Neuronal stem cell (in vitro differentiated cells): ENCODE measurements at places on chromosomes 7 and 10.
A peak's percentile ranks its signal among the peaks of the same experiment; 100 is the strongest.

DNA sequence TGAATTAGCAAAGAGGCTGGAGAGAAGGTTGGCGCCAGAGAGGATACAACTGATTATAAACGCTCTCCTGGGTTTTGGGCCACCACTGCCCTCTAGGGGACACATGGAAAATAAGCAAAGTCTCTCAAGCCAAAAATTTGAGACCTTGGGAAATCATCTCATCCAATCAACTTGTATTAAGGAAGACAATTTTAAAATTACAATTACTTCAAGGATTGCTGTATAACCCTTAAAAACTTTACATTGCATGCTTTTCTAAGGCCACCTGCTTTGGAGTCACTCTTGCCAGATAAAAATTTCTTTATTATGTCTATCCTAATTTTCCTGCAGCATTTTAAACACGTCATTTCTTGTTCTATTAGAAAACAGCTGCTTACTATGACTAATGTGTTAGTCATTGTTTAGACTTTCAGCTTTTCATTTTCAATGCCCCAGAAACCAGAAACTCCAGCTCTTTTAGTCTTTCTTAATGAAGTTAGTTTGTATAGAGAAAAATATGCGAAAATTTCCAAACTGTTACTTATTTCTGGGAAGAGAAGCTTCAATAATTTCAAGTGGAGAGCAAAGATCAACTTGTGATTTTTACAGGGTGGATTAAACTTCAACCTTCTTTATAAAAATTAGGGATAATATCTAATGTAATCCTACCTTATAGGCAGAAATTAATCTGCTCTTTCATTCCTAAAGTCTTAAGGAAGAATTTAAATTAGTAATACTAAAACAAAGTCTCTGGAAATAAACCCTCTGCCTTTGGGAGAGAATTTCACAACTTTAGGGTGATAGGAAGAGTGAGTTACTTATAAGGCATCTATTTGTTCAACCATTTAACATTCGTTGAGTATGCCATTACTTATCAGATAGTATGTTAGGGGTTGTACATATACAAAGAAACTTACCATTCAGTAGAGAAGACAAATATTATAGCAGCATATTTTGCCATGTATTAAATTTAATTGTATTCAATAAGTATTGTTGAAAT is 20.6 kb upstream of the RHOBTB1 start:
- no peaks in the 10 kb centered on the region for H3K4me1 ChIP-seq
- H3K27me3 ChIP-seq = no peaks in the 10 kb centered on the region
- H3K36me3 ChIP-seq = no peaks in the 10 kb centered on the region

- H3K27me3 ChIP-seq = no peaks in the 10 kb centered on the region
- peaks cover 4% of the 10 kb centered on the region for H3K4me1 ChIP-seq
- no peaks in the 10 kb centered on the region for H3K36me3 ChIP-seq
- no peak for DNase-seq
- no peak overlapping the region for H3K27ac ChIP-seq
Observed at GRCh38 chr7:15757041-15758000, 70.8 kb upstream of the MEOX2 start.

DNA sequence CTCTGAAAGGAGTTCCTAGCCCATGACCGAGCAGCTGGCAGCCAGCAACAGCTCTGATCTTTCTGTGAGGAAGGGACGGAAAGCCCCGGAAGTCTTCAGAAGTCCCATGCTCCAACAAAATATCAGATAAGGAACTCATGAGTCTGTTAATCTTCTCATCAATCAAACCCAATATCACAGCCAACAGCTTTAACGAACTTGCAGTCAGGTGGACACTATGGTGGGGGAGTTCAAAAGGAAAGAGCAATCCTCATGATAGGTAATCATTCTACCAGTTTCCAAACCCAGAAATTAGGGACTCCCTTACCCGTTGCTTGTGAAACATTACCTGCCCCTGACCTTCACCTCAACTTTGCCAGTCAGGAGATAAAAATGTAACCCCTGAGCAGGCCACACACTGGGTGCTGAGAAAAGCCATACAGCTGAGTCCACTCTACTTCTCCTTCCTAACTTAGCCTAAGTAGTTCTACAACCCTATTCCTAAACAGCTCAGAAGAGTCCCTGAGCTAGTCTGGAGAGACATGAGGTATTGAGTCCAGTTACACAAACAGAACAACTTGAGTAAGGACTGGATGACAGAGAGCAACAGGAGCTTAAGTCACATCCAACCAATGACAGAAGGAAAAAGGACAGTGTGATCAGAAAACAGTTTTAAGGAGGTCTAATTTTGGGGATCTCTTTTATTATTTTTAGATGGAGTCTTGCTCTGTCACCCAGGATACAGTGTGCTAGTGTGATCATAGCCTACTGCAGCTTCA is 2.2 kb downstream of the NDST2 start:
- no peak for DNase-seq
- peaks cover 6% of the 10 kb centered on the region for H3K4me1 ChIP-seq
- no peak overlapping the region for H3K27ac ChIP-seq
- peaks cover 25% of the 10 kb centered on the region for H3K36me3 ChIP-seq
- no peaks in the 10 kb centered on the region for H3K27me3 ChIP-seq

GRCh38 chr10:36097696-36098095 is 455.6 kb upstream of the FZD8 start:
- H3K4me1 ChIP-seq = no peaks in the 10 kb centered on the region
- H3K27me3 ChIP-seq = no peaks in the 10 kb centered on the region
- no peak overlapping the region for H3K27ac ChIP-seq
- no peak overlapping the region for H3K4me3 ChIP-seq
- no peaks in the 10 kb centered on the region for H3K36me3 ChIP-seq

DNA sequence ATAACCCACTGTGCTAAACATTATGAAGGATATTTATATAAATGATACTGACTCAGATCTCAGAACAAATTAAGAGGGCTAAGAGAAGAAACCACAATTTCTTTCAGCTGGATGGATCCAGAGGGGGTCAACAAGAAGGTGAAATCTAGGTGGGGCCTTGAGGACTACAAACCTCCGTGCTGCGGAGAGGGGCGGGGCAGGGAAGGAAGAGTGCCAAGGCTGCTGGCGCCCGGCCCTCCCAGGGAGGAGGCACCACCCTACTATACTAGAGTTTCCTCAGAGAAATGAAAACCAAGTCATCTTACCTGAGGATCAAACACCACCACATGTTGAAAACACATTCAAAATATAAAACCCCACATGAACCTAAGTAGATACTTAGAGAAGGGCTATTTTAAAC is 29.3 kb upstream of the CRYGN start:
- no peak for DNase-seq
- no peak overlapping the region for H3K4me3 ChIP-seq
- H3K27ac ChIP-seq = no peak overlapping the region
- H3K27me3 ChIP-seq = no peaks in the 10 kb centered on the region
- peaks cover 34% of the 10 kb centered on the region for H3K36me3 ChIP-seq

GRCh38 chr10:19874791-19875190 is 58.6 kb downstream of the PLXDC2 start:
- no peak for DNase-seq
- H3K36me3 ChIP-seq = no peaks in the 10 kb centered on the region
- no peaks in the 10 kb centered on the region for H3K4me1 ChIP-seq
- H3K27ac ChIP-seq = no peak overlapping the region
- no peak overlapping the region for H3K4me3 ChIP-seq
- no peaks in the 10 kb centered on the region for H3K27me3 ChIP-seq

DNA sequence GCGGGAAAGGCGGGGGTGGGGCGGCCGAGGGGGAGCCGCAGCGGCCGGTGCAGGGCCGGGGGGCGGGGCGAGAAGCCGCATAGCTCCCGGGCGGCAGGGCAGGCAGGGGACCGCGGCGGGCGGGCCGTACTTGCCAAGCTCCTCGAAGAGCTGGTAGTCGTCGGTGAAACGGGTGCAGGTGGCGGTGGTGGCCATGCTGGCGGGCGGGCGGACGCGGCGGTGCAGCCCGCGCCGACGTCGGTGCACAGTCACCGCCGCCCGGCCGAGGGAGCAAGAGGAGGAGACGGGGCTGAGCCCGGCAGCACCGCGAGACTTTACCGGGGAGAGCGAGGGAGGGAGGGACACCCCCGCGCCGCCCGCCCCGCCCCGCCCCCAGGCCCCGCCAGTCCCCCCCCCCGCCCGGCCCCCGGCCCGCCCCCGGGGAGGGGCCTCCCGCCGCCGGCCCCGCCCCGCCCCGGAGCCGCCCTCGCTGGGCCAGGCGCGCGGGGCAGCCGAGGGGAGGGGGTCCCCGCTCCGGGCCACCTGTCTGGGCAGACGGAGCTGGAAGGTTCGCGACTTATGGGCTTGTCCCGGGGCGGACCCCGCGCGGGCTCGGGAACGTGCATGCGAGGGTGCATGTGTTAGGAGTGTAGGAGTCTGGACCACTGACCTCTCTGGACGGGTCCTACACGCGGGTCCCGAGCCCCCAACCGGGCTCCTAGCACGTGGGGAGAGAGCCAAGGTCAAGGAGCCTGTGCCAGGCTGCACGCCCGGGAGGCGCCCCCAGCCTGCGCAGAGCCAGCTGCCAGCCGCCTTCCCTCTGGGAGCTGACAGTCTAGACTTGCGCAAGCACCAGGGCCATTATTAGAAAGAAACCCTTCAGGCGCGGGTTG is at the start of gene CAMK2G:
Gene CAMK2G, minus strand, starts transcription at position 289 of the 872 bp plus-strand sequence. Its CDS starts 94 bp downstream, at position 195.
- peak within 1 kb of the TSS; percentile 94 for H3K4me3 ChIP-seq
- H3K27me3 ChIP-seq = peaks cover 30% of the 10 kb centered on the region
- no peak within 1 kb of the TSS for H3K27ac ChIP-seq
- H3K36me3 ChIP-seq = peaks cover 26% of the 10 kb centered on the region
- H3K4me1 ChIP-seq = no peaks in the 10 kb centered on the region

DNA sequence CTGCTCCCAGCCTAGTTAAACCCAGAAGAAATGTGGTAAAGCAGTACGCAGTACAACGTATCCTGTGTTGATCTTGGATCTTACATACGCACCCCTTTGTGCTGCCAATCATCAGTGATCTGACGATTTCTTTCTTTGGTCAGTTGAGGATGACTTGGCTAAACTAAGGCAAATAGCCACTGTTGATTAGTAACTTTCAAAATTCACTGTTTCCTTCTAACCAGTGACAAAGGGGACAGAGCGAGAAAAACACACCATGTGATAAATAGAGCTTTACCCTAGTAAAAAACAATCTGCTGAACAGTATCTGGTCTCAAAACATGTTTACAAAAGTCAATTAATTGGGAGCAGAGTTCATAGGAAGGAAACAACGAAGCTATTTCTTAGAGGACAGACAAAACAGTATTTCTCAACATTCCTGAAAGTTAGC is 123.2 kb upstream of the RAB18 start:
- no peak overlapping the region for H3K4me3 ChIP-seq
- H3K36me3 ChIP-seq = no peaks in the 10 kb centered on the region
- no peak overlapping the region for H3K27ac ChIP-seq
- no peaks in the 10 kb centered on the region for H3K4me1 ChIP-seq
- DNase-seq = no peak

DNA sequence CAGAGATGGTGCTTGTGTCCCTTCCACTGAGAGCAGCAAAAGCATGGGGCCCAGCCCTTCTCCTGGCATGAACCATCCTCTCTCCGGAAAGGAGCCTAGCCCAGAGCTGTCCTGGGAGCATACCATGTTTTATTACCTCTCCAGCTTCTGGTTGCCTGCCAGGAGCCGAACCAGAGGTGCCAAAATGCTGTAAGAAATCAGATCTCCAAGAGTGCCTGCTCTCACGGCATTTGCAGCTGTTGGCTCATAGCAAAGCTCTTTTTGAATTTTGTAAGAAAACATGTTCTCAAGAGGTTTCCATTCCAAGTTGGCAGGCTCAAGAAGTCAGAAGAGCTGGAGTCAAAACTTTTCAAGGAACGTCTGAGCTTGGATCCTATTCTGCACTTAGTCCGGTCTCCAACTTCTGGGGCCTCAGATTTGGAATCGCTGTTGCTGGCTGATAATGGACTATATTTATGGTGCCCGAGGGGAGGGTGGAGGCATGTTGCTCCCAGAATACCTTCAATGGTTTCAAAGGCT is 211.7 kb upstream of the MKI67 start:
- no peak overlapping the region for H3K4me3 ChIP-seq
- H3K27me3 ChIP-seq = no peaks in the 10 kb centered on the region
- no peaks in the 10 kb centered on the region for H3K4me1 ChIP-seq
- DNase-seq = no peak
- no peak overlapping the region for H3K27ac ChIP-seq
- no peaks in the 10 kb centered on the region for H3K36me3 ChIP-seq

DNA sequence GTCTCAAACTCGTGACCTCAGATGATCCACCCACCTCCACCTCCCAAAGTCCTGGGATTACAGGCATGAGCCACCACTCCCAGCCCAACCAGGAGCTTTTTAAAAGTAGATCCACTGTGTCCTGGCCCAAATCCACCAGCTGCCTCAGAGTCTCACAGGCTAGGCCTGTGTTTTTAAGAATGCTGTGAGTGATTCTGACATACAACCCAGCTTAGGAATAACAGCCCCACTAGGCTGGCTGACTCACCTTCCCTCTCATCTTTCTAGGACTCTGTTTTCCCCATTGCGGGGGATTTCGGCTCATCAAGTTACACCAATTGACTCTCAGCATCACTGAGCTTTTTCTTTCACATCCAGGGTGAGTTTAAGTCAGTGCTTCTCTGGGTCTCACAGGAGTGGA is 207.6 kb downstream of the SKIDA1 start:
- H3K4me3 ChIP-seq = no peak overlapping the region
- peak overlapping the region; percentile 33 for H3K27ac ChIP-seq

- no peak overlapping the region for H3K4me3 ChIP-seq
- no peaks in the 10 kb centered on the region for H3K4me1 ChIP-seq
- DNase-seq = no peak
- no peaks in the 10 kb centered on the region for H3K27me3 ChIP-seq
Observed at GRCh38 chr10:32367793-32368453, 21.0 kb upstream of the EPC1 start.

GRCh38 chr7:338295-339061 is 48.5 kb downstream of the FOXL3 start:
- no peak overlapping the region for H3K27ac ChIP-seq
- H3K4me1 ChIP-seq = peaks cover 4% of the 10 kb centered on the region
- H3K27me3 ChIP-seq = peaks cover 25% of the 10 kb centered on the region
- no peak overlapping the region for H3K4me3 ChIP-seq
- H3K36me3 ChIP-seq = peaks cover 5% of the 10 kb centered on the region

DNA sequence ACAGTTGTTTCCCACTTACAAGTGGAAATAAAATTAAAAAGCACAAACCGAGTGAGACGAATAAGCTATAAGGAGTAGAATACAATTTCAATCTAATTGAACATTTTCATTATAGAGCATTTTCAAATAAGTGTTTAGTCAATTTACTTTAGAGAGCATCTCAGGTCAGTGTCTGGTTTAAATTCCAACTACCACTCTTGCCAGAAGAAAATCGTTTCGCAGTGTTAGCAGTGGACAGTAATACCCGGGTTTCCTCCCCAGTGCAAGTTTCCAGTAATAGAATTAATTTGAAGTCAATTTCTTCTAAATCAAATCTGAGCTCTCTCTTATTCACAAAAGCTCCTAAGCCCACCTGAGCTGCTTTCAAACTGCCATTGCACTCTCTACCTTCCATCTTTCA is 45.7 kb downstream of the CREB3L2 start:
- H3K4me1 ChIP-seq = peaks cover 14% of the 10 kb centered on the region
- H3K4me3 ChIP-seq = no peak overlapping the region
- H3K27ac ChIP-seq = no peak overlapping the region
- no peak for DNase-seq

- H3K4me3 ChIP-seq = no peak overlapping the region
- H3K27ac ChIP-seq = no peak overlapping the region
- no peaks in the 10 kb centered on the region for H3K36me3 ChIP-seq
- peaks cover 73% of the 10 kb centered on the region for H3K27me3 ChIP-seq
- peaks cover 4% of the 10 kb centered on the region for H3K4me1 ChIP-seq
- no peak for DNase-seq
Observed at GRCh38 chr10:117249493-117250093, 8.7 kb downstream of the SLC18A2 start.

GRCh38 chr7:107995184-107996071 is 7.5 kb downstream of the LAMB1 start:
- peaks cover 7% of the 10 kb centered on the region for H3K36me3 ChIP-seq
- H3K27ac ChIP-seq = peak overlapping the region; percentile 82
- peaks cover 20% of the 10 kb centered on the region for H3K4me1 ChIP-seq
- H3K4me3 ChIP-seq = no peak overlapping the region
- peak; percentile 71 for DNase-seq
- no peaks in the 10 kb centered on the region for H3K27me3 ChIP-seq
